Esophagus squamous epithelium (tissue), 5 donors: ENCODE measurements at places on chromosomes 2 and 18. TPM values are rescaled to one million over a fixed set of nuclear protein-coding genes. Genes with fewer than 3 reads are reported as not detected.

Gene RNF103
- 19.7 TPM for total RNA-seq

Gene SH3RF3
- total RNA-seq, result 5.5 TPM

Gene IL36RN
- total RNA-seq, result 90.7 TPM

Gene TUBA4B
- not detected for total RNA-seq

Gene FHOD3
- 3.1 TPM for total RNA-seq
